SK-N-SH (cell line): ENCODE measurements at places on chromosomes 7 and 10.

- DNase-seq = no peak
These were observed 238.8 kb downstream of the POLR1F start for GRCh38 chr7:19470031-19470430.

GRCh38 chr7:113200281-113200680, 81.9 kb upstream of the SMIM30 start:
- DNase-seq = no peak

DNA sequence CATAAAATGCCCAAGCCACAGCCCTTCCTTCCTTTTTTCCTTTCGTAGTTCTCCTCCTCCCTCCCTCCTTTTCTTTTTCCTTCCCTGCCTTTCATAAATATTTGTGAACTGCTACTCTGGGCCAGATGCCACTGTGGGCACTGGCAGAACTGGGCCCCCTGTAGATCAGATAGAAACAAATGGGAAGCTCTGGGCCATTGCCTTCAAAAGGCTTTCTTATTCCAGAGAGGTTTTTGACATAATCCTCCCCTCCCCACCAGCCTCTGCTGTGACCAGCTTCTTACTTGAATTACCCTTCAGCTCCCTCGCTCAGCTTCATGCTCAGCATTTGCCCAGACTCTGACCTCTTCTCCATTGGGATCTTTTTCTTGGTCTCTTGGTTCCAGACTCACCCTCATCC, 886.8 kb downstream of the LRMDA start:
- DNase-seq = no peak

DNA sequence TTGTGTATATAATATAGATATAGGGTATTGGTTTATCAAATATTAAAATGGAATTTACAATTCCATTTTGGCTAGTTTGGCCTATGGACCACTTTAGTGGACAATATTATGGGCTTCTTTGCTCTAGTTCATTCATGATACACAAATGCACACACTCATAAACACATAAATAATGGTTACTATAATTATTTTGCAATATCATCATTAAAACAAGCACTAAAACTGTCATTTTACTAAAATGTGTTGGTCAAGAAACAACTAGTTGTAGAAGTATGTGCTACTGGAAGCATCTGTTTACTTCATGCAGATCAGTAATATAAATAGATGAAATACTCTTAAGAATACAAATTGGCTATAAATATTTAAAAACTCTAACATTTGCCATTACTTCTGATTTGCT, 1074.3 kb downstream of the KCNMA1 start:
- DNase-seq = no peak

DNA sequence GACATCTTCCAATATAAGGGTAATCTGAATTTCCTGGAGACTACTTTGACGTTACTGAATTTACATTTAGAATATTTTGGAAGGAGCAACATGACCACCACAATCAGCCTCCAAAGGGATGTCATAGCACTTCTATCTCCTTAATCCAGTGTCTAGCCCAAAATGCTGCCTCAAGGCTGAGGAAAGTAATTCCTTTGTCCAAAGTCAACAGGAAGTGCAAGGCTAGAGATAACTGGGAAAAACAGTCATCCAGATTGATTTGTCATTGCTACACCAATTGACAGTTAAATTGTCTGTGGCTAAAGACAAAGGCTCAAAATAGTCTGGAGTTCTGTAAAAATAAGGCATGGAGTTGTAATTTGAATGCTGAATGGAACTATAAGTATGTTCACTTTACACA, 3.9 kb upstream of the TFPI2 start:
- no peak for DNase-seq

- no peak for DNase-seq
These were observed 54.9 kb downstream of the SEM1 start for GRCh38 chr7:96654630-96655188.

GRCh38 chr10:35211390-35211789, 84.7 kb downstream of the CREM start:
- DNase-seq = no peak

DNA sequence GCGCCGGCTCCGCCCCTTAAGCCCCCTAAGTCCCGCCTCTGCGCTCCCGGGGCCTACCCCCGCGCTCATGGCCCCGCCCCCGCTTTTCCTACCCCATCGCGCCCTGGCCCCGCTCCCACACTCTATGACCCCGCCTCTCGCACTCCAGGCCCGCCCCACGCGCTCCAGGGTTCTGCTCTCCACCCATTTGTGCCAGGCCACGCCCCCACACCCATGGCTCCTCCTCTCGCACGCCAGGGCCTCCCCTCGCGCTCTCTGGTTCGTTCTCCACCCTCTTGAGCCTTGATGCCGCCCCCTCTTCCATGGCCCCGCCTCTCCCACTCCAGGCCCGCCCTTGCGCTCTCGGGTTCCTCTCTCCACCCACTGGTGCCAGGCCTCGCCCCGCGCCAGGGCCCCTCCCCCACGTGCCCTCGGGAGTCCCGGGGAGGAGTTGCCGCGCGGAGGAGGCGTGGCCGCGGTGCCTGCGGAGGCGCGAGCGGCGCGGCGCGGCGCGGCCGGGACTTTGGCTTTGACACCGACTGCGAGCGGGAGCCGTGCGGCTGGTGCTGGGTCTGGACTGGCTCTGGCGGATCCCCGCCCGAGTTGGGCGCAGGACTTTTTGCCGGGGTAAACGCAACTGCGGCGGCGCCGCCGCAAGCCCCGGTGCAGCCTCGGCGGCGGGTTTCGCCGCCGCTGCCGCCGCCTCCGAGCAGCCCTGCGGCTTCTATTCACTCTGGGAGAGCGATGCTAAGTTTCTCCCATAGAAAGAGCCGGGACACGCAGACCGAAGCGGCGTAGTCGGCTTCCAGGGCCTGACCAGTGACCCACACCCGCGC, at the start of gene EEPD1:
EEPD1 (plus strand) TSS at position 499 of the 815 bp plus-strand sequence. CDS start 1,071 bp downstream, outside the sequence.
- DNase-seq = peak; percentile 99

DNA sequence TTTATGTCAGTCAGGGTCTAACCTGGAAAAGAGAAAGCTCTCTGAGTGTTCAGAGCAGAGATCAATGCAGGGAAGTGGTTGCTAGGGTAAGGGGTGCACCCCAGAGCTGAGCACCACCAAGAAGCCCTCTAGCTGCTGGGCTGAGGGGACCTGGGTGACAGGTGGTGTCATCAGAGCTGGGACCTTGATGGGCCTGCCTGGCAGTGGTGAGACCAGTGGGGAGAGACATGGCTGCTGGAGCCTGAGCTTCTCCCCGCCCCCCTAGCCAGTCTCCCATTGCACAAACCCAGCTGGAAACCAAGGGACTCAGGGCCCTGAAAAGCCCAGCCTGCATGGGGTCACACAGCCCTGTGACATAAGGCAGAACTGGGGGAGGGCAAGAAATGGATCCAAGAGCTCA, 49.1 kb upstream of the OSBPL3 start:
- DNase-seq = no peak

- DNase-seq = no peak
These were observed 528.5 kb downstream of the LRMDA start for GRCh38 chr10:75959912-75960311.

- no peak for DNase-seq
These were observed 67.6 kb downstream of the IDE start for GRCh38 chr10:92506336-92506735.

GRCh38 chr10:24451325-24451820, 242.4 kb downstream of the KIAA1217 start:
- DNase-seq = no peak

DNA sequence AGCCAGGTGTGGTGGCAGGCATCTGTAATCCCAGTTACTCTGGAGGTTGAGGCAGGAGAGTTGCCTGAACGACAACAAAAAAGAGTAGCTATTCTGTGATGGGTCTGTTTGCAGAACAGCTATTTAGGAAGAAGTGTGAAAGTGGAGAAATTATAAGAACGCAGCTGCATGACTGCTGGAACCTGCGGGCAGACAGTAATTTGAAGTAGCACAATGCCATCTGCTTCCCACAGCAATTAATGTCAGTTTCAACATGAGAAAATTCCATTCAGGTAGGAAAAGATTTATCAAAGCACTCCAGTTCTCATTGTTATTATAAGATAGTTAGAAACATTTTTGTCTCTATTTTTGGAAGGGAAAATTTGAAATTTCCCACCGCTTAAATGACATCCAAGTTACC, 21.5 kb downstream of the LAMB1 start:
- no peak for DNase-seq

DNA sequence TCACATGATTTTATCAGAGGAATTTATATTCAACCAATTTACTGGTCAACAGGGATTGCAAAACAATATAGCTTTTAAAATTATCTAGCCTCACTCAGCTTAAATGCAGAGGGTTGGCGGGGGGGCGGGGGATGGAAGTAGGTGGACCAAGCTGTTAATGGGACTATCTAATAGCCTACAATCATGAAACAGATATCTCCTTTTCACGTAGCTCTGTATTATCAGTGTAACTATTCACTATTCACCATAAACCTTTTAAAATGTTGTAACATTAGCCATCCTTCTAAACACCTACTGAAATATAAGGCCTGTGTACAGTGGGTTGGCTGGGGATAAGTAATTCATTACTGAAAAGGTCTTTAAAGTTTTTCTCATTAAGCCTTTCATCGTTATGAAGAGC, 56.2 kb downstream of the MINDY3 start:
- DNase-seq = no peak
